ENCODE measurements at places on chromosomes 12 and 14. TPM values are rescaled to one million over a fixed set of nuclear protein-coding genes. Genes with fewer than 3 reads are reported as not detected.

DNA sequence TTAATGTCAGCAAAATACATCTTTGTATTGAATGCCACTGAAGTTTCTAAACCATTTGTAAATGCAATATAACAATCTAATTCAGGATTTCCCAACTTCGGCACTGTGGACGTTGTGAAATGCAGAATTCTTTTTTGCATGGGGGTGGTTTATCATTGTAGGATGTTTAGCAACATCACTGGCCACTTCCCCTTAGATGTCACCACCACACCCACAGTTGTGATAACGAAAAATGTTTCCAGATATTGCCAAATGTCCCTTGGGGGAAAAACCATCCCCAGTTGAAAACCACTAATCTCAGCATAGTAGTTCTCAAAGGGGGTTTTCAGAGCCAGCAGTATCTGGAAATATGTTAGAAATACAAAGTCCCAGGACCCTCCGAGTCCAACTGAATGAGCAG lies 203.3 kb downstream of the NAV3 start:
- peak; percentile 6 for DNase-seq

GRCh38 chr12:6222078-6222654 lies 22.0 kb downstream of the CD9 start:
- DNase-seq = no peak

GRCh38 chr12:67202011-67202677 lies 67.0 kb upstream of the CAND1 start:
- no peak for DNase-seq

GRCh38 chr12:10701131-10701681 lies 21.9 kb downstream of the YBX3 start:
- DNase-seq = no peak

- no peak for DNase-seq
Observed at GRCh38 chr12:39186744-39187143, 256.2 kb downstream of the KIF21A start.

- DNase-seq = no peak
Observed at GRCh38 chr14:91143862-91144261, 30.0 kb downstream of the DGLUCY start.

DNA sequence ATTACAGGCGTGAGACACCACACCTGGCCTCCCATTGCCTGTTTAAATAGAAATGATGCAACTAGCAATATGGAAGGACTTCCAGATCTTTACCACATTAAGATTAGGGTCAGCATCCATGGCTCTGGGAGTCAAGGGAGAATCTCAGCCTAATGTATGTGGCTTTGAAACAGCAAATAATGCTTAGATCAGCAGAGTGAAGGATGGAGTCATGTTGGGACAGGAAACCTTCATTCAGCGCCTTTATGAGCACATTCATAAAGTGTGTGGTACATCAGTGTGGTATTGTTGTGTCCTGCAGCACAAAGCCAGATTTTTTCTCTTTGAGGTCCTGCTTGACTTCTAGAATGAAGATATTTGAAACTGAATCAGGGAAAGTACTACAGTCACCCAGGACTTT lies 15.3 kb upstream of the SPSB2 start:
- DNase-seq = no peak

- no peak for DNase-seq
Observed at GRCh38 chr12:104307655-104308000, 4.1 kb downstream of the EID3 start.

- DNase-seq = no peak
Observed at GRCh38 chr12:62839869-62840660, 94.9 kb downstream of the PPM1H start.

GRCh38 chr12:4148418-4149056 lies 125.0 kb upstream of the CCND2 start:
- DNase-seq = peak; percentile 31

GRCh38 chr12:45281994-45282393 lies 66.1 kb downstream of the ANO6 start:
- no peak for DNase-seq

GRCh38 chr12:57459055-57459749 lies 383 bp upstream of the GLI1 start:
- peak; percentile 97 for DNase-seq

PPP1R1A gene
- 77.6 TPM for total RNA-seq

GALC gene
- 55.1 TPM for total RNA-seq

ZFYVE26 gene
- 39.1 TPM for total RNA-seq

GPR135 gene
- 5.9 TPM for total RNA-seq

PGF gene
- 13.4 TPM for total RNA-seq

SLC5A8 gene
- not detected for total RNA-seq

NFATC4 gene
- 132 TPM for total RNA-seq

ZDHHC22 gene
- not detected for total RNA-seq

MYF5 gene
- total RNA-seq = not detected

HOXC5 gene
- 2.7 TPM for total RNA-seq
